ENCODE measurements at places on chromosomes 4 and X.

DNA sequence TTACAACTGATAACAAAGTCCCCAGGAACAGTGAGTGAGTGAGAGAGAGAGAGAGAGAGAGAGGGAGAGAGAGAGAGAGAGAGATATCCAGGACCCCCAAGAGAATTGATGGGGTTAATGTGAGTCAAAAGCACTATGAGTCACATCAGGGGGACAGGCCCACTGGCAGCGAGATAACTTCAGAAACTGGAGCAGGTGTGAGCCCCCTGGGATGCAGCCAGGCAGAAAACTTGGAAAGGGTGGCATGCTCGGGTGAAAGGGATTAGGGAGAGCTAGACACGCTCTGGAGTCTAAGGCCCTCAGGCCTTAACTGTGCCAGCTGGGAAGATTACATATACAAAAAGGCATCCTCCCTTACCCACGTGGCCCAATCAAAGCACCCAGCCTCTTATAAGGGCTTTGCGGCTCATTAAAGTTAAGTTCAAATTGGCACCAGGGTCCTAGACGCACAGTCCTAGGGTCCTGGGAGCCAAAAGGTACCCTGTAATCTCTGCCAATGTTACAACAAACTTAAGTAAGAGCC is 841 bp downstream of the ACOT9 start:
- peak; percentile 53 for DNase-seq

- DNase-seq: no peak
Measured at GRCh38 chr4:40984051-40984450, 230.3 kb downstream of the APBB2 start.

GRCh38 chr4:122858705-122859104 is 32.1 kb downstream of the FGF2 start:
- DNase-seq: no peak

DNA sequence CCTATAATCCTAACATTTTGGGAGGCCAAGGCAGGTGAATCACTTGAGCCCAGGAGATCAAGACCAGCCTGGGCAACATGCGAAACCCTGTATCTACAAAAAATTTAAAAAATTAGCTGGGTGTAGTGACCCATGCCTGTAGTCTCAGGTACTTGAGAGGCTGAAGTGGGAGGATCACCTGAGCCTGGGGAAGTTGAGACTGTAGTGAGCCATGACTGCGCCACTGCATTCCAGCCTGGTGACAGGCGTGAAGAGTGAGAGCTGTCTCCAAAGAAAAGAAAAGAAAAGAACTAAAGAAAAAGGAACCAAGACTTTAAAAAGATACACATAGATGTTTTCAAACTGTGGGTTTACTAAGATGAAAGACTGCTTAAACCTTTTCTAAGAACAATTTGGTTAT is 129.0 kb downstream of the SPCS3 start:
- no peak for DNase-seq

GRCh38 chr4:124201636-124202035 is 510.9 kb downstream of the ANKRD50 start:
- DNase-seq: peak; percentile 29

DNA sequence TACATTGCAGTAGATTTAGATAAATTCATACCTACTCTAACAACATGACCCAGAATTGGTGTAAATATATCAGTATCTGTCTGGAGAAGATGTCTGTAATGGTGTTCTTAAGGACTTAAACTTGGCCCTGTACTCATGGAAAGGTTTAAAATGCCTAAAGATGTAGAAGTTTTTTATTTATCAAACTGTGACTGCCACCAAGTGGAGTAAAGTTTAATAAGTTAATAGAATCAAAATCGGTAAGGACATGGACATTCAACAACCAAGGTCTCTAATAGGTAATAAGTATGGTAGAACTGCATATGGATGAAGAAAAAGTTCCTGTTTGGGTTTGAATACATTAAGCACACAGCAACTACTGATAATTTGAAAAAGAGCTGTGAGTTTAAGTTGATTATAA is 474.0 kb upstream of the NDST3 start:
- peak; percentile 40 for DNase-seq

GRCh38 chrX:67574696-67575095 is 30.9 kb downstream of the AR start:
- DNase-seq: no peak

DNA sequence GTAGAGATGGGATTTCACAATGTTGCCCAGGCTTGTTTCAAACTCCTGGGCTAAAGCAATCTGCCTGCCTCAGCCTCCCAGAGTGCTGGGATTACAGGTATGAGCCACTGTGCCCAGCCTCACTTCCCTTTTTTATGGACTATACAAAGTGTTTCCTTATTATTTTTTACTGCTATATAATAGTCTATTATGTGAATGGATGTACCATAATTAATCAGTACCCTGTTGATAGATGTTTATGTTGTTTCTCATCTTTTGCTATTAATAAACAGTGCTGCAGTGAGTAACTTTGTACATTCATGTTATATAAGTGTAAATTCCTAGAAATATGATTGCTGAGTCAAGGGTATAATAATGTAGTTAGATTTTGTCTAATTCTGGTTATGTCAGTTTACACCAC is 35.8 kb upstream of the LARP1B start:
- no peak for DNase-seq

GRCh38 chr4:178453057-178453456 is 1010.8 kb upstream of the AGA start:
- no peak for DNase-seq

GRCh38 chr4:154189346-154189745 is 302.3 kb downstream of the DCHS2 start:
- DNase-seq: peak; percentile 31

GRCh38 chr4:81565142-81565870 is 93.6 kb upstream of the RASGEF1B start:
- DNase-seq: peak; percentile 1

DNA sequence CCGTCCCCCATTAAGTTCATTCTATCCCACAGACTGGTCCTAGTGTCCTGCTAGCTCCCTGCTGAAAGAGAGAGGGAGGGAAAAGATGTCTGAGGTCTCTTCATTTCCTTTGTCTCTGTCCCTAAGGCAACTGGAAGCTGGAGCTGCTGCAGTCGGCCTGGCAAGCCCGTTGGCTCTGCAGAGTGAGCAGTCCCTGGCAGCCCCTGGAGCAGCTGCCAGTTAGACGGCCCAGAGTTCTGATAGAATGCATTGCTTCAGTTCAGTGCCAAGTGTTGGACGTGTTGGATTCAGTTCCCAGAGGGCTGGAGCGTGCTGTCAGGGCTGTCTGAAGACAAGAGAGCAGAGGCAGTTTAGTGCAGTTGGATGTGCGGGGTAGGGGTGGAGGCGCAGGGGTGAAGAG is 975 bp downstream of the KCNE5 start:
- DNase-seq: no peak

DNA sequence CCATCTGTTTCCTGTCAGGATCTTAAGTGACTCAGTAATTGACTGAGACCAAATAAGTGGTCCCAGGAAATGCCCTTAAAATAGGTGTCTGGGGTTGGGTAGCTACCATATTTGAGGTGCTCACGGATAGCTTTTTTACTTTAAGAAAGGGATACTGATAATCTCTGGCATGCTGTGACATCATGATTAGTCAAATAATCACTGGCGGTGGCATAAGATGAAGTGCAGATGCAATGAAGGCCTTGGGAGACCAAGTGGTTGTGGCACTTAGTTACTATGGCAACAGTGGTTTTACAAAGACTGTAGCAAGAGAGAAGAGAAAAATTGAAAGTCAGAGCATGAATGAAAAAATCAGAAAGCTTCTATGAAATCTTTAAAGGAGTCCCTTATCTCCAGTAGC is 114.5 kb upstream of the SLIT2 start:
- DNase-seq: peak; percentile 66

- DNase-seq: no peak
Measured at GRCh38 chr4:520683-521023, 21.6 kb downstream of the PIGG start.

DNA sequence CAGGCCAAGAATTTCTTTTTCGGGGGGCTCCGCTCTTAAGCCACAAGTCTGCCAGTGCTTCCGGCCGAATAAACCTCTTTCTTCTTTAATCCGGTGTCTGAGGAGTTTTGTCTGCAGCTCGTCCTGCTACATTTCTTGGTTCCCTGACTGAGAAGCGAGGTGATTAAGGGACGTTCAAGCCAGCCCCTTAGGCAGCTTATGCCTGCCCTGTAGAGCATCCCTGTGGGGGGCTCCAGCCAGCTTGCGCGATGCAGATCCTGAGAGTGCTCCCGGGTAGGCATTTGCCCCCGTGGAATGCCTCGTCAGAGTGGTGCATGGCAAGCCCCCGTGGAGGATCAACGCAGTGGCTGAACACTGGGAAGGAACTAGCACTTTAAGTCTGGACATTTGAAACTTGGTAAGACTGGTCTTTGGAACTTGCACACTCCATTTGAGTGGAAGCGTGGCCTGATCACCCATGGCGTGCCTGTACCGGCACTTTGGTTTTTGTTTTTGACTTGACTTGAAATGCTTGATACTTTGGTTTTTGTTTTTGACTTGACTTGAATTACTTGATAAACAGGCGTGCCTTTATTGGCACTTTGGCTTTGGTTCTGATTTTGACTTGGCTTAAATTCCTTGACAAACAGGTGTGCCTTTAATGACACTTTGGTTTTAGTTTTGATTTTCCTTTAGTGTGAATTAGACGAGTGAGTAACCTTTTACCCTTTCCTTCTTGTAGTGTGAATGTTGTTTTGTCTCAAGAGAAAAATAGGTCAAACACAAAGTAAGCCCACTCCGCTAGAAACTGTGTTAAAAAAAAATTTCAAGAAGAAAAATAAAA is 6.1 kb downstream of the ACOX3 start:
- no peak for DNase-seq

DNA sequence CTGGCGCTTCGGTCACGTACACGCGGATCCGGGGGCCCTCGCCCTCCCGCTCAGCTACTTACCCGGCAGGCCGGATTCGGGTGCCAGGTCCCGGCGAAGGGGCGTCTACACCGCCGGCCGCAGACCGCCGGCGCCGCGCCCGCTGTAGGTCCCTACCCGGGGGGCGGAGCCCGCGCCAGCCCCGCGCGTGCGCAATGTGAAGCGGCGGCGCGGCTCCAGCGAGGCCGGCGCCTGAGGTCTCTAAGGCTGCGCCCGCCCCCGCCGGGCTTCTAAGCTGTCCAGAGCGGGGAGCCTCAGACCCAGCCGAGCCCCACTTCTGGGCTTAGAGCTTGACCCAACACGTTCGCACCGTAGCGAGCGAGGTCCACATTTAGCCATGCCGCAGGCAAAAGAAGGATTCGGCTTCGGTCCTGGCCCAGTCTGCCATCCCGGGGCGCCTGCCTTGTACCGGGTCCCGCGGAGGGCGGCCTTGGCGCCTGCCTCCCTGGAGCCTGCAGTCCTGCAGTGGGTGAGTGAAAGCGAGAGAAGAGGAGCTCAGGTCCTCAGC is at the start of gene ZNF518B:
Gene ZNF518B, minus strand, starts transcription at position 172 of the 547 bp plus-strand sequence. CDS start 11,098 bp downstream, outside the sequence.
- peak; percentile 65 for DNase-seq

Data from fibroblast of upper back skin (primary cell).